ENCODE measurements at places on chromosomes 12 and 14.

DNA sequence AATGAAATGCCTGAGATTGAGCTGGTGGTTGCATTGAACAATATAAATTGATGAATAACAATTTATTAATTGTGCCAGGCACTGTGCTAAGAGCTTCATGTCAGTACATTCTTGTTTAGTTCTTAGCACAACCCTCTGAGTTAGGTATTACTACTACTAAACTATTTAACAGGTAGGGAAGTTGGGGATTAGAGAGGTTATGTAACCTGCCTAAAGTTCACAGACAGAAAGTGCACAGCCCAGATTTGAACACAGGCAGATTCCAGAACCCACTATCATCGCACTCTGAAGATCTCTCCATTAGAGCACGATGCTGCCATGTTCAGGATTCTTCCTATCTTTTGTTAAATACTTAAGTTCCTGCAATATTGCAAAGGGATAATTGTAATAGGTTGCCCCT lies 49.3 kb downstream of the ETV6 start:
- no peak for DNase-seq

DNA sequence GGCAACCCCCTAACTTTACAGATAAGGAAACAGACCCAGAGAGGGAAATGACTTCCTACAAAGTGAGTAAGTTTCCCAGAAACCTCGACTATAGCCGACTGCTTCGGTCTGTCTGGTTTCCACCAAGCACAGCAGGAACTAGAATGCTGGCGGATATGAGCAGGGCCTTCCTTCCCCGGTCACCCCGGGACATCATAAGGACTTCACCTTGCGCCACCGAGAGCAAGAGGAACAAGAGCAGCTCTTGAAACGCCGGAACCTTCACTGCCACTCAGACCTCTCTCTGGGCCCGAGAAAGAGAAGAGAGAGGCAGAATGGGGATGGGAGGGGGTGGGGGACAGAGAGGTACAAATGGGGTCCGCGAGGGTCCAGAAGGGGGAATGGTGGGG lies 29.4 kb upstream of the GPR68 start:
- DNase-seq = no peak

- no peak for DNase-seq
These were observed 91.5 kb upstream of the ZFP36L1 start for GRCh38 chr14:68884031-68885030.

GRCh38 chr14:32998433-32998832 lies 59.8 kb downstream of the NPAS3 start:
- no peak for DNase-seq

- peak; percentile 66 for DNase-seq
These were observed 52.0 kb upstream of the RNU6-8 start for GRCh38 chr14:32254952-32255679.
